NT2/D1 (cell line): ENCODE measurements at places on chromosomes 2 and 18.
A peak's percentile ranks its signal among the peaks of the same experiment; 100 is the strongest.

DNA sequence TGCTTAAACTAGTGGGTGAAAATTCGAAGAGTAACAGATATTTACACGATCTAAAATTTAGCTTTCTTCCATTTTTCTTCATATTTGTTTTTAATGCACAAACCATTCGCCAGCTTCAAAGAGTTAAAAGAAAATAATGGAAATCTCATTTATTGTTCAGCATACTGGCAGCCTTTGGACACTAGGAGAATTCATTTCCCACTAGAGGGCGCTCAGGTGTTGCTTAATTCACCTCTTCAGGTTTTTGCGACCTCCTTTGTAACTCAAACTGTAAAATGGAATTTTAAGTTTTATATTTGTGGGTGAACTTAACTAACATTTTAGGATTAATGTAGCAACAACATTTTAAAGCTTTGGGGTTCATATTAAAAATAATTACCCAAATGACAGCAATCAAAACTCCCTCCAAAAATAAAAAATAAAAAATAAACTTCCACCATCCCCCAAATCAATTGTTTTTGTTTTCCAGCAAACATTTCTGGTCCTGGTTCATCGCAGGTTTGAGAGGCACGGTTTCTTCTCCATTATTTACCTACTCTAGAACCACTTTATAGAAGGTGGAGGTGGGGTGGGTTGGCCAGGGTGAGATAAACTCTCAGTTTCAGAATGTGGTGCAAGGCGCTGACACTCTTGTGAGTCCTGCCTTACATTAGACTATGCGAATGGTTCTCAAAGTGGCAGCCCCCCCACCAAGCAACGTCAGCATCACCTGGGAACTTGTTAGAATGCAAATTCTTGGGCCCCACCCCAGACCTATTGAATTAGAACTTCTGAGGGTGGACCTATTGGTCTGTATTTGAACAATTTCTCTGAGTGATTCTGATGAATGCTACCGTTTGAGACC is 24.7 kb upstream of the PNPT1 start:
- DNase-seq, result peak; percentile 64

- no peak for DNase-seq
These were observed 325.3 kb upstream of the TFPI start for GRCh38 chr2:187879491-187879890.

DNA sequence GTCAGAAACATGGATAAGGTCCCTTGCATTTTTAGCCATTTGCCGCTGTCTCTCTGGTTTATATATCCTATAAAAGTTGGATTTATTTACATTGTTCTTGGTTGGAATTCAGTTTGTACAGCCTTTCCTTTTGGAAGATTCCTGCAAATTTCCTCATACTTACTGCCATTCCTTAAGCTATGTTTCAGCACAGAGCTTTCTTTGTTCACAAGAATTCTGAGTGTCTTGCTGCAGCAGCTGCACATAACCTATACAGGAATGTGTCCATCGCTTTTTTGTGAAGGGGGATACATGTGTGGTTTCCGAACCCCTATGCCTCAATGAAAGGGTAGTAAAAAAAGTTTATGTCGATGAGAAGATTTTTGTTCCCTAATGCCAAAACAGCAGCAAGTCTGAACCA is 48.3 kb upstream of the CCDC68 start:
- DNase-seq, result no peak

DNA sequence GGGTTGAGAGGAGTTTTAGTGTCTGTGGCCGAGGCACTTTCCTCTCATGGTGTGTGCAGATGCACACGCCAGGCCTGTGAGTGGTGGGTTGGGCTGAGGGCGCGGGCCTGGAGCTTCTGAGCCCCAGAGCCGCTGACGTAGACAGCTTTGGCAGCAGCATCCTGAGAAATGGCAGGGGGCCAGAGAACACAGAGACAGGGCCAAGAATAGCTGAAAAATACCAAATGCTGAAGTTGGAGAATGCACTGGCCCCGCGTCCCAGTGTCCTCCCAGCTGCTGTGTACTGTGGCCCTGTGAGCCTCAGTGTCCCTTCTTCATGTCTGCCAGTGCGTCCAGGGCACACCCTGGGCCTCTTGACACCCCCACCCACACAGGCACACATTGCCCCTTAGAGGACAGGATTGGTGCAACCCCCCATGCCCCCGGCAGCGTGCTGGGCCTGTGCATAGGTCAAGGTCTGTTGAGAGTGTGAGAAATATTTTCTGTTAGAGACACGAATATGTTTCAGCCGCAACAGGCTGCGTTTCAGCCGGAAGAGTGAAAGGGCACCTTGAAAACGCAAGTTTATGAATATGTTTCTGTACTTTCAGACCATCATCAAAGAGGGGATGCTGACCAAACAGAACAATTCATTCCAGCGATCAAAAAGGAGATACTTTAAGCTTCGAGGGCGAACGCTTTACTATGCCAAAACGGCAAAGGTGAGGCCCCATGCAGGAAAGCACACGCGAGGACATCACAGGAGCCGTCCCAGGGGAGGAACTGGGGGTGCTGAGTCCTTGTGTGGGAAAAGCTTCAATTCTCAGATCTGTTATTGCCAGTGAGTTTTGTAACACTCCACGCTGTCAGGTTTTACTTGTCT is 33.6 kb downstream of the DGKD start:
- no peak for DNase-seq

- DNase-seq, result no peak
These were observed 65.7 kb downstream of the LRP1B start for GRCh38 chr2:142065156-142065555.

- no peak for DNase-seq
These were observed 680.6 kb upstream of the FANCL start for GRCh38 chr2:58921676-58922075.

GRCh38 chr2:142100139-142100873 is 30.5 kb downstream of the LRP1B start:
- no peak for DNase-seq

- no peak for DNase-seq
These were observed 21.7 kb upstream of the ZBTB14 start for GRCh38 chr18:5317186-5317585.

DNA sequence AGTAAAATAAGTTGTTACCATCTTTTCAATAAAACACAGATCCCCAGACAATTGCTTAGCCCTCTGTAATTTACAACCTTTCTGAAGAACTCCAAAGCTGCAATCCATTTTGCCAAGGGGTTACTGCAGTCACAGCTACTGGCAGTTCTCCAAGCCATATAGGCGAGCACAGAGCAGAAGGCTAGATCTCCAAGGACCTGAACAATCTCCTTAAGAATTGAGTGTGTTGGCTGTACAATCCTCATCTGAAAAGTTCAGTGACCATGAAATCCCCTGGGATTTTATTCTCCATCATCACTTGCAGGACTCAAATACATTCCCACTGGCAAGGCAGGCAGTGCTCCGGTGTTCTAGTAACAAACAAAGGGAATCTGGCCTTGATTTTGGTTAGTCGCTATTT is 103.9 kb upstream of the LRP1B start:
- DNase-seq, result no peak

- DNase-seq, result peak; percentile 36
These were observed 16.4 kb upstream of the FBLN7 start for GRCh38 chr2:112121682-112122254.
